HuH-7 (cell line): ENCODE measurements at places on chromosomes 12 and 14.

- no peak for DNase-seq
Measured at GRCh38 chr12:94244165-94245133, 96.1 kb downstream of the PLXNC1 start.

GRCh38 chr14:75849300-75849895 is 132.4 kb downstream of the TGFB3 start:
- no peak for DNase-seq

DNA sequence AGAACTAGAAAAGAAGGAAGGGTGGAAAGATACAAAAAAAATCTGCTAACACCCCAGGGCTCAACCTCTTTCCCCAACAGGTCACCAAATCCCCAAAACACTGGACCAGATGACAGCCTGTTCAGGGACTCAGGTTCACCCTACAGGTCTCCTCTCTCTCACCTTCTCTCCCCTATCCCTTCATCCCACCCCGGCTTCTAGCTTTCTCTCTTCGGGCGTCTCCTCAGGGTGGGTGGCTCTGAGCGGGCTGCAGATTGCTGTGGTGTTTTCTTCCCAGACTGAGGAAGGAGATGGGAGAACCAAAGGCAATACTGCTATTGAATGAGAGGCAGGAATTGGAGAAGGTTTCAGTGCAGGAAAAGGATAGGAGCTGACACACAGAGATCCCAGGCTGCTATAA is 39.3 kb downstream of the ANO2 start:
- DNase-seq = no peak

DNA sequence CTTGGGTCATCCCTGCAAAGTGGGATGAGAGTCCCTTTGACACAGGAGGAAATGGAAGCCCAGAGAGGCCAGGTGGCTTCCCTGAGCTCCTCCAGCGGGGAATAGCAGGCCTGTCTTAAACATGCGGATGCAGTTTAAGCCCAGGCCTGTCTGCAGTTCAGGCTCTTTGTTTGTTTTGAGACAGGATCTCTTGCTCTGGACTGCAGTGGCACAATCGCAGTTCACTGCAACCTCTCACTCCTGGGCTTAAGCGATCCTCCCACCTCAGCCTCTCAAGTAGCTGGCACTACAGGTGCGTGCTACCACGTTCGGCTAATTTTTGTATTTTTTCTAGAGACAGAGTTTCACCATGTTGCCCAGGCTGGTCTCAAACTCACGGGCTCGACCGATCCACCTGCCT is 3.5 kb downstream of the TRPV4 start:
- DNase-seq = no peak

DNA sequence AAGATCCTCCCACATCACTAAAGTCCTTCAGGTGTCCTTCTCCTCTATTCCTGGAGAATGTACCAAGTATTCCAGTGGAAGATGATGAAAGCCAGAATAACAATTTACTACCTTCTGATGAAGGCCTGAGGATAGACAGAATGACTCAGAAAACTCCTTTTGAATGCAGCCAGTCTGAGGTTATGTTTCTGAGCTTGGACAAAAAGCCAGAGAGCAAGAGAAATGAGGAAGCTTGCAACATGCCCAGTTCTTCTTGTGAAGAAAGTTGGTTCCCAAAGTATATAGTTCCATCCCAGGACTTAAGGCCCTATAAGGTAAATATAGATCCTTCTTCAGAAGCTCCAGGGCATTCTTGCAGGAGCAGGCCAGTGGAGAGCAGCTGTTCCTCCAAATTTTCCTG is 54.6 kb upstream of the HELB start:
- no peak for DNase-seq

DNA sequence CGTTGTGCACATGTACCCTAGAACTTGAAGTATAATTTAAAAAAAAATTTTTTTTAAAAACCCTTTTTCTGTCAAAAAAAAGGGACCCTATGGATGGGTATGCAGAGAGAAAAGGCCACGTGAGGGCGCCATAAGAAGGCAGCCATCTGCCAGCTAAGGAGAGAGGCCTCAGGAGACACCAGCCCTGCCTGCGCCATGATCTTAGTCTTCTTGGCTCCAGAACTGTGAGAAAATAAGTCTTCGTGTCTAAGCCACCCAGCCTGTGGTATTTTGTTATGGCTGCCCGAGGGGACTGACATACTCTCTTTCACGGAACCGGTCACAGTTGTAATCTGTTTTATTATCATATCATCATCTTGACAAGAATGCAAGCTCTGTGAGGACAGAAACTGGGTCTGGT is 174.8 kb downstream of the EFCAB11 start:
- no peak for DNase-seq

GRCh38 chr14:94594441-94594840 is 13.2 kb downstream of the SERPINA5 start:
- DNase-seq = no peak

DNA sequence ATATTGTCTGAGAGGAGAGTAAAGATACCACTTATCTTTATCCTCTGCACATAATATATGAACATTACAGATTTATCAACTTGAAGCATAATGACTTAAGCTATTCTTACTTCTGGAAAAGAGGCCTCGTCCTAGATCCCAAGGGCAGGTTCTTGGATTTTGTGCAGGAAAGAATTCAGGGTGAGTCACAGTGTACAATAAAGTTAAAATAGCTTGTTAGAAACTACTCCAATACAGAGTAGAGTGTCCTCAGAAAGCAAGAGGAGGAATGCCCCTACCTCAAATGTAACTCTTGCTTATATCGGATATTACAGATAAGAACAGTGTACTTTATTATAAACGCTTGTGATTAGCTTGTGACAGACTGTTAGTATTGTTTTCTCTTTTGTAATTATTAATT is 41.9 kb upstream of the ABCC9 start:
- DNase-seq = no peak

DNA sequence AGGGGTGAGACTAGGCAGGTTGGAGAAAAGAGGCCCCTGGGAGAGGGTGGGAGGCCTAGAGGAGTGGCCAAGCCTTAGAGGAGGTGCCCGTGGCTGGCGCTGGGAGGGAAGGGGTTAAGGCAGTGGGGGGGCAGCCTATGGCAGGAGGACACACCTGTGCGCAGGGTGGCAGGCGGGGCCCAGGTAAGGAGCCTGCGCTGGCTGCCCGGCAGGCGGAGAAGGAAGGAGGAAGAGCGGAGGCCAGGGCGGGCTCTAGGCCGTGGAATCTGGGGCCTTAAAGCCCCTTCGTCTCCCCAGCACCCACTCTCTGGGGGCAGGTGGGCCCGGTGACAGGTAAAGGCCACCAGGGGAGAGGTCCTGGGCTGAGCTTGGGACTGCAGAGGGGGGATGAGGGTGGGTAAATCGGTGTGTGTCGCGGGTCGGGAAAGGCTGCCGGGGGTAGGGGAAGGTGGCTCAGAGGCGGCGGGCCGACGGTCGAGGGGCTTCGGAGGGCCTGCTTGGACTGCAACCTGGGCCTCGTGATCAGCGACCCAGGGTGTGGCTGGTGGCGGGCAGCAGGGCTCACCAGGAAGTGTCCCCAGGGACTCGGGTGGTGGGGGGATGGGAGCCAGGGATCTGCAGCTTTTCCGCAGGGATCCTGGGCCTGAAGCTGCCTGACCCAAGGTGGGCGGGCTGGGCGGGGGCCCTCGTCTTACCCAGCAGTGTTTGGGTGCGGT is 7.3 kb downstream of the PHB2 start:
- DNase-seq = no peak

- DNase-seq = no peak
Measured at GRCh38 chr12:103640831-103641230, 53.8 kb downstream of the STAB2 start.

GRCh38 chr14:55265197-55265596 is 6.0 kb upstream of the FBXO34 start:
- DNase-seq = no peak

DNA sequence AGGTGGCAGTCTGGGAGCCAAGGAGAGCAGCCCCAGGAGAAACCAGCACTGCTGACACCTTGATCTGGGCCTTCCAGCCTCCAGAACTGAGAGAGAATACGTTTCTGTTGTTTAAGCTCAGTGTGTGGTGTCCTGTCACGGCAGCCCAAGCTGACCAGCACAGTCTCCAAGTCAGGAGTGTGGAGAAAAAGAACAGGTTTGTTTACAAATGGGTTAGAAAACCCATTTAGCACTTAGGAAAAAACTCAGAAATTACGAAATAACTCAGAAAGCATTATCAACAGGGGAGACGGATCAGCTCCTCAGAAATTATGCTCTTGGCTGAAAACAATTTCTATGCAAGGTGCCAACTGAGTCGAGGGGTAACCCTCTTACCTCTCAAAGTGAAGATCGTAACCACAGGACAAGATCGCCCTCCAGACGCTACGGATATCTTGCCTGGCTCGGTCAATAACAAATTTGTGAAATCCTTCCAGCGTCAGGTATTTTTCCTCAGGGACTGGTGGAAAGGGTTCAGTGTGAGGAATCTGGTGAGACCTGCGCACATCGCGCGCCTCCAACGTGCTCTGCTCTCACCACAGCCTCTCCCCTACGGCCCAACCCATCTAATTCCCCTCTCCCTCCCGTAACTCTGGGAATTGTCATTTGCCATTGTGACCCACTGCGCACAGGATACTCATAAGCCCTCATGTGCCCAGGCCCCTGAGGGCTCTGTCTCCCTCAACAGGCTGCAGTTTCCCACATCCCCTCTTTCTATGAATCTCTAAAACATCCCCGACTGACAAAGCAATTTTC is 50.2 kb downstream of the TRAFD1 start:
- DNase-seq = no peak

- DNase-seq = no peak
Measured at GRCh38 chr14:24255931-24256711, 6.9 kb downstream of the TGM1 start.

DNA sequence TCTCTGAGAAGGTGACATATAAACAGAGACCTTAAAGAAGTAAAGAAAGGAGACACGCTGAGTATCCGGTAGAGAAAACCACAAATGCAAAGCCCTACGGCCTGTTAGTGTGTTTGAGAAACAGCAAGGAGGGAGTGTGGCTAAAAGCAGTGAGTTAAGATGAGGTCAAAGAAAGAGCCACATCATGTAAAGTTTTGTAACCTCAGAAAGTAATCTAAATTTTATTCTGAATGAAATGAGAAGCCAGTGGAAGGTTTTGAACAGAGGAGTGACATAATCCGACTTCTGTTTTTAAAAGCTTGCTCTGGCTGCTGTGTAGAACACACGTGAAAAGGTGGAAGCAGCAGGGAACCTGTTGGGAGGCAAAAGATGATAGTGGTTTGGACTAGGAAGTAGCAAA is 32.6 kb downstream of the PPP2R5E start:
- no peak for DNase-seq

DNA sequence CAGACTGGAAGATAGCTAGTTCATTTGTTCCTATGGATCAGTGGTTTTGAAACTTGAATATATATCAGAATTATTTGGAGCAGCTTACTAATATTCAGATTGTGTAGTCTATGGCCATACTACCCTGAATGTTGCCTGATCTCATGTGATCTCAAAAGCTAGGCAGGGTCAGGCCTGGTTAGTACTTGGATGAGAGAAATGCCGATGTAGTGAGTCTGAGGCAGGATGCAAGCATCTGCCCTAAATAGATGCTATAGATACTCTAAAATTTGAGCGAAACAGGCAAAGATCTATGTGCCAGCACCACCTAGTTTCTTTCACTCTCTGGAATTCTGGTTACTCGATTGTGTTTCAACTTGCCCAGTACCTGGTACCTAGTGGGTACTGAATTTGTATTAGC is 40.9 kb downstream of the FRMD6 start:
- DNase-seq = no peak

DNA sequence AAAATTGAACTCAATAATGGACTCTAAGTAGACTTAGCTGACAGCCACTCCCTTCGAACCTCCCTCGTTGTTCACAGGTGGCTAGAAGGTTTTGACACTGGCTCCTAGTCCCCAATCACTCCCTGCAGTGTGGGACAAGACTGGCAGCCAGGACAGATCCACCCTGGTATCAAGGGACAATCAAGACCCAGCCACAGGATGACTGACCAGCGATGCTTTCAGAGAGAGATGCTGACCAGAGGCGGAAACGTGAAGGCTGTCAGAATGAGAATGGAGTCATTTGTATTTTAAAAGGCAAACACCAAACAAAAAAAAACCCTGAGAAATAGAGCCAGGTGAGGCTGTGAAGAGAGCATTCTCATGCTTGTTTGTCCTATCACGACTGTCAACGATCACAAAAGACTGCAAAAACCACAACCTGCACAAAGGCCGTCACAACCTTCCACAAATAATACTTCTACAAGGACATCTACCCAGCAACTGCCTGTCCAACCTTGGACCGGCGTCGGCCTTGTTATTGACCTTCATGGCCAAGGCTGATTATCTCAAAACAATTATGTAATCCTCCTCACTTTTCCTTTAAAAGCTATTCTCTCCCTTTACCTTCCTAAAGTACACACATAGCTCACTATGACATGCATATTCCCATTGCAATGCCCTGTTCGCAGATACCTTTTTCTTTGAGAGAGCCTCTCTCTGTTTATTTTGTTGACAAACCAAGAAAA is 13.2 kb downstream of the EIF5 start:
- no peak for DNase-seq

DNA sequence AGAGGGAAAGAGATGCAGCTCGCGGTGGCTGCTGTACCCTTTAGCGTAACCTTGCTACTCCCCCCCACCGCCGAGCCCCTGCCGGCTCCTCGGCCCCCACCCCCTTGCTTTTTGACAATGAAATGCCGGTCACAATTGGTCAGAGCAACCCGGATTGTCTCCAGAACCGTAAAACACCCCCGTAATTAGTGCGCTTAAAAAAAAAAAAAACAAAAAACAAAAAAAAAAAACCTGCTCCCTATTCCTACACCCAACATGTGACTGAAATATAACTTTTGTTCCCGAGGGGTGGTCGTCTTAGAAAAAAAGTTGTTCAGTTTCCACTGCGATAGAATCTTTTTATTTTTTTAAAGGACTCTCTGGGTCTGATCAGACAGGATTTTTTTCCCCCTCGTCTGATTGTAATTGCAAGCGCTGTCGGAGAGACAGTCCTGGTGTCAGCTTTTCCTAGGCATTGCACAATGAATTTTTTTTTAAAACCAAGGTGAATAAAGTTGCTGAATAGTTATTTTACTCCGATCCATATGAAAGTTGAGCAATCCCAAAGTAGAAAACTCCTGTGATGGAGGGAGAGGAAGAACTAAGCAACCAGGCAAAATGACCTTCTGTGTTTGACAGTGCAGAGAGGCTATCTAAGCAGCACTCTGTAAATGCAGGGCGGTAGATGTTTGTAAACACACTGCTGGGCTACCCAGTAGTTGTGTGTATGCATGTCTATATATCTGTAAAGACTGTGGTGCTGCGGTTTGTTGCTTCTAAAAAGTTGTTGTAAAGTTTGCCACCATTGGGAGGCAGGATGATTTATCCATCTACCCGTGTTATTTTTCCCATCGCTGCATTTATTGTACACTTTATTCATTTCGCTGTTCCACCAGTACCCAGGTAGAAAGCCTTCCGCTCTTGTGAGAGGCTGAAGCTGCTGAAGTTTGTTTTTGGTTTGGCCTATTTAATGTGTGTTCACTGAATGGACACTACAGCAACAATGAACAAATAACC is 1.1 kb downstream of the ETV6 start:
- peak; percentile 33 for DNase-seq

DNA sequence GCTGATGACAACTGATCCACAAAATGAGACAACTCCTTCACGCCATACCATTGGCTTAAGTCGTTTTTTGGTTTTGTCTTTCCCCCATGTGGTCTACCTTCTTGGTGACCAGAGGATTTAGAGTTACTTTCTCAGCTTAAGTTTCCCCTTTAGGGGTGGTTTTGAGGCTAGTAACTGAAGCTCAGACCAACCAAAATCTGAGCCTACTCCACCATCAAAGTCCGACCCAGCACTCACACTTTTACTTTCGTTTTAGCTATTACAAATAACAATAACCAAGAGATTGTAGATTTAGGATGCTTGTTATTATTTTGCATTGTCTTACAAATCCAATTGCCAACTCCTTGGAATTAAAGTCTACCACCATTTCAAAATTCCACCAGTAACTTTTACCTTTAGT is 130.6 kb upstream of the MDM1 start:
- DNase-seq = no peak
